Activated T-cell treated with anti-CD3 and anti-CD28 coated beads for 48 hours (primary cell): ENCODE measurements at places on chromosomes 1 and 21.

- DNase-seq = no peak
Measured at GRCh38 chr1:57250021-57250420, 173.8 kb downstream of the DAB1 start.

GRCh38 chr1:85062425-85063026, 14.2 kb upstream of the MCOLN3 start:
- DNase-seq = no peak

DNA sequence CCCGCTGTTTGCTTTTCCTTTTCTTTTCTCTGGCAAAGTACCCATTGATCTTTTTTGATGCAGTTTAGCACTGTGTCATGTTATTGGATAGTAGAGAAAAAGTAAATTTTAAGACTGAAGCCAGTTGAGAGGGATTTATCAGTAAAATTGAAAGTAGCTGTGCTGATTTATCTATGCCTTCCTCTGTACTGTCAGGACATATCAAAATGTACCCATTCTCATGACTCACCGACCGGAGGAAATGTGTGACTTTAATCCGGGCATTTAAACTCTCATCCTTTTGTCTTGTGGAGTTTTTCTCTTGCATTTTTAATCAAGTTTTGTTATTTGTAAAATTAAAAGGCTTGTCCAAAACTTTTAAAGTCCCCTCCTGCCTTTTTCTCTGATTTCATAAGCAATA, 276.6 kb upstream of the FMN2 start:
- no peak for DNase-seq

- DNase-seq = no peak
Measured at GRCh38 chr1:10525208-10525607, 50.5 kb downstream of the PEX14 start.

GRCh38 chr1:18928406-18928805, 26.1 kb upstream of the ALDH4A1 start:
- DNase-seq = no peak

GRCh38 chr1:228416217-228416933, at the start of gene TRIM17:
Gene TRIM17, minus strand, starts transcription at chr1:228416861. Its CDS starts 1,789 bp downstream, at chr1:228415072.
- peak; percentile 27 for DNase-seq

DNA sequence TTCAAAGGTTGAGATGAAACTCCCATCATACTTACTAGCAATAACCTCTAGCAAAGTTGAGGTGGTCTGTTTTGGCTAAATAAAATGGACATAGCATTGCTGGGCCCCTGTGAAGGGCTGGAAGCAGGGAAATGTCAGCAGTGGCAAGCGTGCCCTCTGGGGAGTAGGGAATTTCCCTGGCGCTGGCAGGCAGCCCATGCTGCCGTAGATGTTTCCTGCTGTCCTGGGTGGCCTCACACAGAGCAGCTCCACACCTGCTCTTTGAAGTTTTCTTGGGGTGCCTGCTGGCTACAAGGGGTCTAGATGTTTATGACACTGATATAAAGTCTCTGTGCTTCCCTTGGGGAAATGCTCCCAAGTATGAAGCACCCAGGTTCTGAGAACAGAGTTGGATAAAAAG, 30.2 kb downstream of the ADARB1 start:
- no peak for DNase-seq

DNA sequence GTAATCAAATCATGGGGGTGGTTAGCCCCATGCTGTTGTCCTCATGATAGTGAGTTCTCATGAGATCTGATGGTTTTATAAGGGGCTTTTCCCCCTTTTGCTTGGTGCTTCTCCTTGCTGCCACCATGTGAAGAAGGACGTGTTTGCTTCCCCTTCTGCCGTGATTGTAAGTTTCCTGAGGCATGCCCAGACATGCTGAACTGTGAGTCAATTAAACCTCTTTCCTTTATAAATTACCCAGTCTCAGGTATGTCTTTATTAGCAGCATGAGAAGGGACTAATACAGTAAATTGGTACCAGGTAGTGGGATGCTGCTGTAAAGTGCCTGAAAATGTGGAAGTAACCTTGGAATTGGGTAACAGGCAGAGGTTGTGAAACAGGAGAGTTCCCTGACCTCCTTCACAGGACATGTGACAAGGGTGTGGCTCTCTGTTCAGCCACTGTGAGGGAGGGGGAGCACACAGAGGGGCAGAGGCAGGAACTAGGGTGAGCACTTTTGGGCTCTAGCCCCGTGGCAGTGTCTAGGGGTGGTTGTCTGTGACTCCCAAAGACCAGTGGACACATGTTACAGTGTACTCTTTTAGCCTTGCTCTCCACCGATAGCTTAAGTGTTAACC, 105.3 kb downstream of the BACH1 start:
- DNase-seq = no peak

DNA sequence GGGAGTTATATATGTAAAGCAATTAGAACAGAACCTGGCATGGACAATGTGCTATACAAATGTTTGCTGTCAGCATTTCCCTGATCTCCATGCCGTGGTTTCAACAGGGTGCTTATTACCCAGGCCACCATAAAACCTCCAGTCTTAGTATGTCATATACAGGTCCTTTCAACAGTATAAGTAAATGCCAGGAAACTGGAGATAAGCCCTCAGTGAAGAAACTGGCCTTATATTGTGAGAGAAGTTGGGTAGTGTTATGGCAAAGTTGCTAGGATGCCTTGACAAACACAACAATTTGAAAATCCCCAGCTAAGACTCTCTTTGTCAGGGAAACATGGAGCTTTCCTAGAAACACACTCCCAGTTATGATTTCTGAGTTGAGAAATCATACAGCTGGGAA, 850.2 kb upstream of the ADAMTS5 start:
- DNase-seq = no peak

GRCh38 chr1:17798011-17798410, 42.9 kb downstream of the ACTL8 start:
- no peak for DNase-seq

GRCh38 chr1:4611563-4612341, 42.7 kb upstream of the AJAP1 start:
- DNase-seq = no peak

DNA sequence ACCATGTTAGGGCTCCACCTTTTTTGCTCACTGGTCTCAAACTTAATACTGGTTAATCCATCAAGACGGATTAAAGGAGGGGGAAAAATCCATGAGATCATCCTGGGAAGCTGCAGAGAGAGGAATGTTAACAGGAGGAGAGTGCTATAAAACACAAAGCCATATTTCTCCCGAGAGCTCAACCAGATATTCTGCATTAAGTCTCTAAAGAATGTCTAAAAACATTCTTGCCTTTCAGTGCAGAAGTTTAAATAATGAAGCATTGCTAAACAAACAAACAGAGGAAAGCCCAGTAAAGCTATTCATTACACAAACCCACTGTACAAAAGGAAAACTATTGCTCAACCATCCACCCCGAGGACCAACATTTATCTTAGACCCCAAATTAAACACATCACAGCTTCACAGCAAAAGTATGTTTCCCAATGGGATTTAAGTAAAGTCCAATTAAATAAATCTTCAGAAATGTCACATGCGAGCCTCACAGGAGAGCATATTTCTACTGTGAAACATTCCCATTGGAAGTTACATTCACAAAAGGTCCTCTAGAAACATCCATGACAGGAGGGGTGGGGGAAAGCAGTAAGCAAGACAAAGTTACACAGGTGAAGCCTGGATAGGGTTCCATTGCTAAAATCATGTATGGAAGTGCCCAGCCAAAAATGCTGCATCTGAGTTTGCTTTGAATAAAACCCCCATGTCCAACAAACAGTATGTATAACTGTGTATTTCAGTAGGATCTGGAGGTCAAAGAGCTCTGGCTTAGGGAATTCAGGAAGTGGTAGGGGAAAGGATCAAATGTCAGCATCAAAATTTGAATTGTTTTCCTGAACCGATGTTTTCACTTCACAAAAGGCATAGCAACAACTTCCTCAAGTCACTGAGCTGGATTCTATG, 23.3 kb downstream of the DUSP10 start:
- DNase-seq = no peak

- DNase-seq = peak; percentile 62
Measured at GRCh38 chr1:26787381-26787705, 407 bp upstream of the PIGV start.

DNA sequence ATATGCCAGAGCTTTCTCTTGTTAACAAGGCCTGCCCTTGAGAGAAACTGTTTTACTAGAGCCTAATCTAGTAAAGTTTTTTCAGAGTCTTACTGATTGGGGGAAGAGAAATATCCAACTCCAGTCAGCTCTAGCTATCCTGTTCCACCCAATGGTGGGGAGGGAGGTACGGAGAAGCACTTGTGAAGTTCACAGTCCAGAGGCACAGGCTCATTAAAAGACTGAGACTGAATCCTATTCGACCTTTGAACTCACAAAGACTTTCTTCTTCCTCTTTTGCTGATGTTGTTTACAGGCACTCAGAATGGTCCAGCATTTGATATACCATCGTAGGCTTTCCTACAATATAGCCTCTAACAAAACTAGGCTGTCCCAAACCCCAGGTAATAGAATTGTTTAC, 15.5 kb upstream of the SFT2D2 start:
- DNase-seq = no peak

DNA sequence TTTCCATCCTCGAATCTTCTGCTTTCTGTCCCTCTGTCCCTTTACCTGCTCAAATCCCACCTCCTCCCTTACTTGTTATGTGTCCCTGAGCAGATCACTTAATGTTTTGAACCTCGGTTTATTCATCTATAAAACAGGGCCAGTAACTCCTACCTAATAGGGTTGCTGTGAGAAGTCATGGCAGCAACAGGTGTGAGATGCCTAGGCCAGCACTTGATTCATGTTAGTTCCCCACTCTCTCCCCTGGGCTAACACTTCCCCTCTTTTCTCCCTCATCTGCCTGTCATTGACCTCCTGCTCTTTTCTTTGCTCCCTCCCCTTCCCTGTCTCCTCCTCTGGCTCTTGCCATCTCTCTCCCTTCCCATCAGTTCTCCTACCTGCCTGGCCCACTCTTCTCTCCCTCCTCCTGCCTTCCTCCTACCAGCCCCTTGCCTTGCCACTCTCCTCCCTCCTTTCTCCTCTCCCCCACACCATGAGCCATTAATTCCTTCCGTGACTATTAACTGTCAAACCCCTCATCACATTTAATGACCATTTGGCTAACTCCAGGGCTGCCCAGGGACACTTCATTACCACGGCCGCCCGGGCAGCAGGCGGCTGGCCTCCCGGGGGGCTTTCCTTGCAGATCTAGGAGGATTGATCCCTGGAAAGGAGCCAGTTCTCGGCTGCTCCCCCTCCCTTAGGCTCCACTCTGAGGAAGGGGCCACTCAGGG, 90.6 kb upstream of the CD1D start:
- DNase-seq = no peak

GRCh38 chr21:42254083-42254482, 35.1 kb downstream of the ABCG1 start:
- no peak for DNase-seq

DNA sequence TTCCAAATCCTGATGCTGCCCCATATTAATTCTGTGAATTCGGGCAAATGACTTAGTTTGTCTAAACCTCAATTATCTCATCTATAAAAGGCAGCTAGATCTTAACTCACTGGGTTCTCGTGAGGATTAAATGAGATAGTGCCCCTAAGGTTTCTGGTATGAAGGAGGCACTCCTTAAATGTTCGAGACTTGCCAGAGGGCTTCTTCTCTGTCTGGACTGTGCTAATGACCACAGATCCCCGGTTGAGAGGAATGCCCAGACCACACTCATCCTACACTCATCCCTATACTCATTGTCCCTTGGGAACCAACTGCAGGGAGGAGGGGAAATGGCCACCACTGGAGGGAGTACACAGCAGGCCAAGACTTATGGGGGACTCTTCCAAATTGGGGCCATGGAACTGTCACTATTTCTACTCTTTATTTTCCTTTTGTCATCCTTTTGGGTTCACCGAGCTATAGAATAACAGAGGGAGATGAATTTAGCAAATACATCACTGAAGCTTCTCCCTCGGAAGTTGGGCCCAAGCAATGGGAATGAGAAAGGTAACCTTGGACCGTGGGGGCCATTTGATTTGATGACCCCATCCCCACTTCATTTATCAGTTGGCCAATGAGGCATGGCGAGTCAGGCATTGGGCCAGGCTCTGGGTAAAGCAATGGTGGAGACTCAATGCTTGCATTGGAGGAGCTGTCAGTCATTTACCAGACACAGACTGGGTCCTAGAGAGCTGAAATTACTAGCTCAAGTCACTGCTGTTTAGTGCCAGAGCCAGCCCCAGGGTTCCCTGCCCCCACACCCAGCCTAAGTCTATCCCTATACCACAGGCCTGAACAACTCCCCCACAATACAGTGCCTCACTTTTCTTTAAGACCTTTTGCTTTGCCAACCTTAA, 5.1 kb downstream of the ATF3 start:
- DNase-seq = no peak

GRCh38 chr1:164137273-164137925, 421.6 kb upstream of the PBX1 start:
- no peak for DNase-seq

GRCh38 chr1:16420424-16421118, 16.7 kb downstream of the SPATA21 start:
- DNase-seq = peak; percentile 65
